ENCODE measurements at places on chromosomes 4 and X. TPM values are rescaled to one million over a fixed set of nuclear protein-coding genes. Genes with fewer than 3 reads are reported as not detected.

Gene GABRG1
- 0.72 TPM for total RNA-seq

Gene GPRIN3
- 0.27 TPM for total RNA-seq

Gene ADGRG4
- not detected for total RNA-seq

Gene DUSP21
- total RNA-seq = not detected
